Thyroid gland (tissue), 4 donors: ENCODE measurements at places on chromosomes 4 and X. TPM values are rescaled to one million over a fixed set of nuclear protein-coding genes. Genes with fewer than 3 reads are reported as not detected.

ADRA2C gene
- 3.5 TPM for total RNA-seq

DNA sequence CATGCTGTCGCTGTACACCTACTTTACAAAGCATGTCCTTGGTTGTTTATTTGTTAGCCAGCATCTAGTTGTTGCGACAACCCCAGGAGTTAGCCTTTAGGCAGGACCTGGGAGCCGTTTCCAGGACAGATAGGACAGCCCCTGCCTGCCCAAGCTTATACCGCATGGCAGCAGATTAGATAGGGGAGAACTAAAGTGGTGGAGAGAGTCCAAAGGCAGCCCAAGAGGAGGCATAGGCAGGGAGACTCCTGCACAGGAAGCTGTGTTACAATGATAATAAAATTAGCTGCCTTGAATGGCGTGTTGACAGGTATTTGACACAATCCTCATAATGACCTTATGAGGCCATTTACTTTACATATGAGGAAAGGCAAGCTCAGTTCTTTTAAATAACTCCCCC lies 13.0 kb downstream of the NSDHL start:
- DNase-seq: no peak

- DNase-seq: peak; percentile 41
Observed at GRCh38 chr4:80072228-80072743, 743 bp downstream of the ANTXR2 start.

DNA sequence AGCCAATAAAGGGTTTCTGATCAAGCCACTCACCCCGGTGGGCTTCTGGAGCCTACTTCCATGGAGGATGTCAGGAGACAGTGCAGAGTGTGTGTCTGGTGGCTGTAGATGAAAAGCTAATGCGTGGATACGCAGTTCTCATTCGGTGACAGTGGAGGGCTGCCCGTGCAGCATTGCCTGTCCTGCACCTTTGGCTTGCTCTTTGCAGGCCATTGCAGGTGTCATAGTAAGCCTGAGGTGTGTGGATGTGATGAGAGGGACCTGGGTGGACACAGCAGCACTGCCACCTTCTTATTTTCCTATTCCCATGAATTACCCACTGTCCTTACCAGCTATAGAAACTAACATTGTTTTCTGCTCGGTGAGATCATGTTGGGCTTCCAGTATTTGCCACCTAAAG lies 101.2 kb downstream of the STK32B start:
- DNase-seq: no peak

GRCh38 chr4:138188406-138189084 lies 53.6 kb downstream of the SLC7A11 start:
- no peak for DNase-seq

- DNase-seq: no peak
Observed at GRCh38 chr4:14196131-14196530, 568.6 kb upstream of the BOD1L1 start.

DNA sequence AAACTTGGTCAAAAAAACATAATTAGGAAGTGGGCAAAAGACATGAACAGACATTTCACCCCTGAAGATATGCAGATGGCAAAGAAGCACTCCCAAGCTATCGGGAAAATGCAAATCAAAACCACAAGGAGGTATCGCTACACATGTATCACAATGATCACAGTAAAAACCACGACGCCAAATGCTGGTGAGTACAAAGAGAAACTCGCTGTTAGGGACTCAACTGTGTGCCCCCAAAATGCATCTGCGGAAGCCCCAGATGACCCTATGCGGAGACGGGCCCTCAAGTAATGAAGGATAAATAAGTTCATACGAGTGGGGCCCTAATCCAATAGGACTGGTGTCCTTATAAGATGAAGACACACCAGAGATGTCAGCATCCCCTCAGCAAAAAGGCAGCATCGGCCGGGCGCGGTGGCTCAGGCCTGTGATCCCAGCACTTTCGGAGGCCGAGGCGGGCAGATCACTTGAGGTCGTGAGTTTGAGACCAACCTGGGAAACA lies 10.2 kb downstream of the GAK start:
- DNase-seq: no peak

MAGEA2B gene
- total RNA-seq: not detected

IQSEC2 gene
- total RNA-seq: 17.2 TPM

DNA sequence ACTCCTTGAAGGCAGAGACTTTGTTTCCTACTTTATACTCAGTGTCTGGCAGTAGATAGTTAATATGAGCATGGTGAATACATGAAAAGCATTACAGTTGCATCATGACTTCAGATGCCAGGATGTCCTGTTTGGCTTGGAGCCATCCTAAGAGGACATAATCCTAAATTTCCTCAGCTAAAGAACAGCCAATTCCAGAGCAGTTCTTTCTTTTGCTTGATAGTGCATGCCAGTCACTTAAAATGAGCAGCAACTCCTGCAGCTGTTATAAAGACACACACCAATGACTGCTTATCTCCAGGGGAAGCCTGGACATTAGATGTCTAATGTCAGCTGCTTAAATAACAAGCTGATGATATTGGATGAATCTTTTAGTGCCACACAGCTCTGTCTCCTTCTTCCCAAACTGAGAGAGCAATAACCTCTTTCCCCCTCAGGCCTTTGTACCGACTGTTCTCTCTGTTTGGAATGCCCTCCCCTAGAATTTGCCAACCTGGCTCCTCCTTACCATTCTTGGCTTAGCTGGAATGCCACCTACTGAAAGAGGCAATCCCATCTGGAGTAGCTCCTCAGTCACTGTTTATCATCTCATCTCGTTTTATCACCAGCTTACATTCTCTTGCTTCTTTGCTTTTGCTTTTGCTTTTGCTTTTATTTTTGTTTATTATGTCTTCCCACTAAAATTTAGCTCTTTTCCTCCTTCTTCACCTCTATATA lies 100.8 kb upstream of the USP38 start:
- DNase-seq: no peak

GRCh38 chr4:79298027-79298426 lies 27.8 kb downstream of the NAA11 start:
- no peak for DNase-seq

- DNase-seq: no peak
Observed at GRCh38 chr4:55549888-55550287, 3.2 kb upstream of the CLOCK start.

DAPP1 gene
- total RNA-seq: 1.5 TPM

- DNase-seq: no peak
Observed at GRCh38 chr4:81663368-81663767, 191.7 kb upstream of the RASGEF1B start.

GRCh38 chr4:98566361-98567008 lies 91.9 kb downstream of the TSPAN5 start:
- DNase-seq: no peak

ASB12 gene
- total RNA-seq: not detected

GRCh38 chr4:83266689-83267088 lies 17.9 kb downstream of the COQ2 start:
- DNase-seq: no peak

DNA sequence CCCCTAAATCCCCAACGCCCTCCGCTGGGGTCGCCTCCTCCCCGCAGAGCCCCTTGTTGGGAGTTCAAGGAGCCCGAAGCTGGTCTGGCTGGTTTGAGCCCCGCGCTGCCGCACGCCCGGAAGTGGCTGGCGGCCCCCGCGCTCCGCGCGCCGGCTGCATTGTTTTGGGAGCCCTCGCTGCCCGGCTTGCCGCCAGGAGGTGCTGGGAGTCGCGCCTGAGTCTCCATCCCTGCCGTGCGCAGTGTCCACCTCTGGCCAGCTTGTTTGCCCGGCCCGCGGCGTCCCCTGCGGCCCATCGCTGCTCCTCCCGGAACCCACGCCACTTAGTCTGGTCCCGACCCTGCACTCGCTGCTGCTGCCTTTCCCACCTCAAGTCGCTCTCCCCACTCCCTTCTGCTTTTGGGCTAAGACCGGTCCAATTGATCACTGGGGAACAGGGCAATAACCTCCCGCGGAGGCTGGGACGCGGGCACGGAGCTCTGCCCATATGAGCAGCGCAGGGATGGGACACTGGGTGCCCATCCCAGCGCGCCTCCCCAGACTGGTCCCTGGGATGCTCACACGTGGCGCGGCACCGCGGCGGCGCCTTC lies 2.2 kb upstream of the SFRP2 start:
- peak; percentile 25 for DNase-seq

CLIC2 gene
- total RNA-seq: 73.5 TPM

GRCh38 chr4:164379694-164380093 lies 374.2 kb upstream of the SMIM31 start:
- no peak for DNase-seq

DNA sequence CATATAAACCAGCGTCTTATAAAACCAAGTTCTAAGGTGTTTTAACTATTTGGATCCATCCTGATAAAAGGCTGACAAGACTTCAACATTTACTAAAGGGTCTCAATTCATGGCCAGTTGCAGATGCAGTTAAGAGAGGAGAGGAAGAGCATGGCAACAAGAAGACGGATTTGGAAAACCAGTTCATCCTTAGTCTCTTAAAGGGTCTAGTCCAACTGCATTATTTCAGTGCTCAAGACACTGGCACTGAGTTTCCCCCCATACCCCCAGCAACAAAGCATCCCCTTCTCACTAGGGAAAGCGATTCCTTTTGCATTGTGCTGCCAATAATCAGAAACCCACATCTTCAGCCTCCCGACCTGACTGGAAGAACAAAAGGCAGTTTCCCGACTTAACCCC lies 90.3 kb upstream of the TFDP3 start:
- no peak for DNase-seq

DNA sequence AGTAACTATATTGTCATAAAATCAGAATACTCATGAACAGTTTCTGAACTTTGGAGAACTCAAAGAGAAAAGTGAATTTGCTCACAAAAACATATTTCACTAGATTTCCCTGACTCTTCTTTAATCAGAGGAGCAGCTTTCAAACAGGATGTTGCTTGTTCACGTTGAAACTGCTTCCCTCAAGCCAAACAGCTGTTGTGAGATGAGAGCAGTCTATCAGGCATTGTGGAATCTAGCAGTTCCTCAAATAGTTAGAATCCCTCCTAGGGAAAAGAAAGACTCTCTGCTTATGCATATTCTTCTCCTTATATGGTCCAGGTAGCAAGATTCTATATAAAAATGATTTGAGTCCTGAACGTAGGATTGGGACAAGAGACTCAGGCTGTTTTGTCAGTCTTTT lies 1012.1 kb downstream of the FAM133A start:
- DNase-seq: no peak

SPATA4 gene
- 1.3 TPM for total RNA-seq

DNA sequence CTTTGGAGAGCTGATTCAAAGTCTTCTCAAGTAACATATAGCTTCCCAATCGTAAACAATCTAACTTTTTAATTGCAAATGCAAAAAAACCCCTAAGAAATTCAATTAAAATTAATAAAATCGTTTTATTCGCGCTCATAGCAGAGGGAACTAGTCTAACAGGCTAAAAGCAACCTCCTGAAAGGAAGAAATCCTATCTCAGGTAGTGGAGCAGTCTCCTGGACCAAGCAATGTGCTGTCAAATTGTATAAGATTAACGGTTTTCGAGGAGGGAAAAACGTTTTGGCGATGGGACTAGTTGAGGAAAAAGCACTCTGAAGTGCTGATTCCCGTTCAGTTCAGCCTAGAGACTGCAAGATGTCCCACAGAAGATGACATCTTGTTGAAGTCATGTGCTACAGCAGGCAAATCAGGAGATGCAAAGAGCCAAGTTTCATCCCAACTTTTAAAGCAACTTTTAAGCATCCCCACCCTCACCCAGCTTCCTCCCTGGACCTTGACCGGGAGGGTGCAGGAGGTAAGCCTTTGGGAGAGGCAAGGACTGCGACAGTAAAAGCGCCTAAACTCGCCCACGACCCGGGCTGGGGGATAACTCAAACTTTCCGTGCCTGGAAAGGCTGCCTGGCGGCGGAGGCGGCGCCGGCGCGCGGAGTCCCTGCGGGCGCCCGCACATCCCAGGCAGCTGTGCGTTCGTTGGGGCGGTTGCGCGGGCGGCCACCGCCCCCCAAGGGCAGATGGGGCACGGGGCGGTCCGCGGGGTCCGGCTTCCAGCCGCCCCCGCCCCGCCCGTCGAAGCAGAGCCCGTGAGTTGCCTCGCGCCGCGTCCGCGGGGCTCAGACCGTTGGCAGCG lies 784 bp downstream of the MAP7D3 start:
- no peak for DNase-seq

DNA sequence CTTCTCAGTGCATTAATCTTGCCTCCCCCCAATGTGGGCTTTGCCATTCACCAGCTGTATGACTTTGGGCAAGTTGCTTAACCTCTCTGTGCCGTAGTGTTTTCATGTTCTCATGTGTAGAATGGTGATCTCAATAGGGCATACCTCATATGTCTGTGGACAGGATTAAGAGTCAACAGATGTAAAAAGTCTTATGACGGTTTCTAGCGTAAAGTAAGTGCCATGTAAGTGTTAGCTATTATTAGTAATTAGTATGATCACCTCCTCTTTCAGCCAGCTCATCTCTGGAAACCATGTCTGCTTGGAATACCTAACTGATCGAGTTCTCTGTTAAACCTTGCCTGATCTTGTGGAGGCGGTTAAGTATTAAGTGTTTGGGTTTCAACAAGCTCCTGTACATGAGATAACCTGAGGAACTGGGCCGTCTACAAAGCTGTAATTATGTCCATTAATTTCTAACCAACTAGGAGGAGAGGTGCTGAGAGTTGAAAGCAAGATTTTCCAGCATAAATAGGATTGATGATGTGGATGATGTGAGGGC lies 66.3 kb downstream of the TSC22D3 start:
- no peak for DNase-seq

SOX3 gene
- total RNA-seq: 0.63 TPM

MAPK10 gene
- 78.2 TPM for total RNA-seq

TCEAL6 gene
- total RNA-seq: not detected
